Caco-2 (cell line): ENCODE measurements at places on chromosomes 7 and 10.

DNA sequence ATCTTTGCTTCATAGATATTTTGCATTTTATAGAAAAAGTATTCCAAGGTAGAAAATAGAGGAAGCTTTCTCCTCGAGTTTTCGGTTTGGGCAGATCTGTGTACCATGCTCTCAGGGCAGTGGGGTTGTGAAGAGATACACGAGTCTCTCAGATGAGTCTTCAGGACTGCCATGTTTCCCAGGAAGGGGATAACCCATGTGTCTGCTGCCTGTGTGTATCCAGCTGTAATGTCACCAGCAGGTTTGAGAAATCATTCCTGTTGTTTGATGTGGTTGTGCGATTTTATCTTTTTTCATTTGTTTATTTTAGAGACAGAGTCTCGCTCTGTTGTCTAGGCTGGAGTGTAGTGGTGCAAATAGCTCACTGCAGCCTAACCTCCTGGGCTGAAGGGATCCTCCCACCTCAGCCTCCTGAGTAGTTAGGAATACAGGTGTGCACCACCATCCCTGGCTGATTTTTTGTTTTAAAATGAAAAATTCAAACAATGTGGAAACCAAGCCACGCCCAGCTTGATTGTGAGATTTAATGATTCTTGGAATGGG lies 48.9 kb downstream of the SNX10 start:
- H3K4me3 ChIP-seq, result no peak overlapping the region
- DNase-seq, result no peak
- H3K27me3 ChIP-seq, result no peaks in the 10 kb centered on the region
- H3K27ac ChIP-seq, result no peak overlapping the region

DNA sequence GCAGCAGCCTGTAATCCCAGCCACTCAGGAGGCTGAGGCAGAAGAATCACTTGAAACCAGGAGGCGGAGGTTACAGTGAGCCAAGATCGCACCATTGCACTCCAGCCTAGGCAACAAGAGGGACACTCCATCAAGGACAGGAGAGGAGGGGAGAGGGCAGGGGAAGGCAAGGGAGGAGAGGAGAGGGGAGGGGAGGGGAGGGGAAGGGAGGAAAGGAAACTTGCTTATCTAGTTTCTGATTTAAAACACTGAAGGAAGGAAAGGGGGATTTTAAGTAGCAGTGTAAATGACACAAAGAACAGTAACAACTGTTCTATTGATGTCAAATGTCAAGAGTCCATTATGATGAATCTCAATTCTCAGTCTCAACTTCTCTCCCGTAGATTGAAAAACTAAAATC lies 43.7 kb downstream of the SRPK2 start:
- no peaks in the 10 kb centered on the region for H3K4me1 ChIP-seq
- DNase-seq, result no peak
- no peak overlapping the region for H3K27ac ChIP-seq
- H3K36me3 ChIP-seq, result no peaks in the 10 kb centered on the region
- H3K4me3 ChIP-seq, result no peak overlapping the region
- no peaks in the 10 kb centered on the region for H3K27me3 ChIP-seq

- H3K36me3 ChIP-seq, result no peaks in the 10 kb centered on the region
- no peaks in the 10 kb centered on the region for H3K27me3 ChIP-seq
- no peak for DNase-seq
- H3K4me3 ChIP-seq, result no peak overlapping the region
Observed at GRCh38 chr10:112649006-112649821, 202.2 kb downstream of the VTI1A start.

- H3K4me3 ChIP-seq, result no peak overlapping the region
- no peak overlapping the region for H3K27ac ChIP-seq
- H3K27me3 ChIP-seq, result no peaks in the 10 kb centered on the region
- H3K4me1 ChIP-seq, result peaks cover 19% of the 10 kb centered on the region
Observed at GRCh38 chr10:119655566-119656001, 4.4 kb downstream of the BAG3 start.

DNA sequence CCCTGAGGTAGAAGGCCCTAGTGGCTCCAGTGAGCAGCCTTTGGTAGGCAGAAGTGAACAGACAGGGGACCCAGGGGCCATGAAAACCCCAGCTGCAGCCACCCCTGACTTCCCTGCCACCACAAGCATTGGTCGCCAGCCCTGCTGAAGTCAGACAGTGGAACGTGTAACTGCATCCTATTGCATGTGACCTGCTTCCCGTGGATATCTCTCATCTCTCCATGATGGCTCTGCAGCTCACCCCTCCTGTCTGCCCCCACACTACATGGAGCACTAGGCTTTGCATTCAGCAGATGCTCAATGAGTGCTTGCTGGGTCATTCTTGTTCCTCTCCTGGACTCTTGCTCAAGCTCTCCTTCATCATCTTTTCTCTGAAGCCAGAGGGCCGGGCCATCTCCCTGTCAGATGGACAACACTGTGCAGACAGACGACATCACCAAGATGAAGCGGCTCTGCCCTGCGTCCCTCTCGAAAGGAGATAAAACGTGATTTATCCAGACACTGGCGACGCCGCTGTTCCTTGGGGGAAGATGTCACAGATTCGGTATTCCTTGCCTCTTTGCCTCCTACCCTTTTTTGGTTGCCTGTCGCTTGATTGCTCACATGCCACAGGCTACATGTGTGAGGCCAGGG lies 117.5 kb downstream of the SH3PXD2A start:
- no peaks in the 10 kb centered on the region for H3K27me3 ChIP-seq
- H3K4me1 ChIP-seq, result peaks cover 6% of the 10 kb centered on the region
- H3K36me3 ChIP-seq, result no peaks in the 10 kb centered on the region; the same call in 1 of the 2 replicates
- no peak overlapping the region for H3K4me3 ChIP-seq
- no peak overlapping the region for H3K27ac ChIP-seq

GRCh38 chr10:6621536-6621935 lies 41.5 kb upstream of the PRKCQ start:
- no peaks in the 10 kb centered on the region for H3K27me3 ChIP-seq
- DNase-seq, result no peak
- no peaks in the 10 kb centered on the region for H3K4me1 ChIP-seq
- H3K4me3 ChIP-seq, result no peak overlapping the region
- no peaks in the 10 kb centered on the region for H3K36me3 ChIP-seq

GRCh38 chr10:94129393-94130130 lies 135.8 kb downstream of the PLCE1 start:
- no peaks in the 10 kb centered on the region for H3K27me3 ChIP-seq
- no peaks in the 10 kb centered on the region; the same call in 1 of the 2 replicates for H3K36me3 ChIP-seq
- no peak overlapping the region for H3K4me3 ChIP-seq
- no peak for DNase-seq
- peaks cover 16% of the 10 kb centered on the region for H3K4me1 ChIP-seq
- H3K27ac ChIP-seq, result no peak overlapping the region

GRCh38 chr10:22615819-22616499 lies 98.4 kb downstream of the PIP4K2A start:
- peak overlapping the region; percentile 15 for H3K27ac ChIP-seq
- no peak for DNase-seq
- no peaks in the 10 kb centered on the region for H3K36me3 ChIP-seq
- no peaks in the 10 kb centered on the region for H3K27me3 ChIP-seq
- H3K4me1 ChIP-seq, result peaks cover 56% of the 10 kb centered on the region

- DNase-seq, result no peak
- no peaks in the 10 kb centered on the region for H3K36me3 ChIP-seq
- no peaks in the 10 kb centered on the region for H3K4me1 ChIP-seq
Observed at GRCh38 chr10:127945341-127945758, 38.4 kb downstream of the PTPRE start.

- no peaks in the 10 kb centered on the region for H3K36me3 ChIP-seq
- no peaks in the 10 kb centered on the region for H3K4me1 ChIP-seq
- H3K27me3 ChIP-seq, result no peaks in the 10 kb centered on the region
- H3K4me3 ChIP-seq, result no peak overlapping the region
Observed at GRCh38 chr10:81944609-81945008, 69.6 kb downstream of the NRG3 start.

- no peaks in the 10 kb centered on the region for H3K4me1 ChIP-seq
- H3K4me3 ChIP-seq, result no peak overlapping the region
- no peak overlapping the region for H3K27ac ChIP-seq
- DNase-seq, result no peak
- no peaks in the 10 kb centered on the region for H3K36me3 ChIP-seq
Observed at GRCh38 chr10:111872591-111872990, 311.0 kb downstream of the GPAM start.

DNA sequence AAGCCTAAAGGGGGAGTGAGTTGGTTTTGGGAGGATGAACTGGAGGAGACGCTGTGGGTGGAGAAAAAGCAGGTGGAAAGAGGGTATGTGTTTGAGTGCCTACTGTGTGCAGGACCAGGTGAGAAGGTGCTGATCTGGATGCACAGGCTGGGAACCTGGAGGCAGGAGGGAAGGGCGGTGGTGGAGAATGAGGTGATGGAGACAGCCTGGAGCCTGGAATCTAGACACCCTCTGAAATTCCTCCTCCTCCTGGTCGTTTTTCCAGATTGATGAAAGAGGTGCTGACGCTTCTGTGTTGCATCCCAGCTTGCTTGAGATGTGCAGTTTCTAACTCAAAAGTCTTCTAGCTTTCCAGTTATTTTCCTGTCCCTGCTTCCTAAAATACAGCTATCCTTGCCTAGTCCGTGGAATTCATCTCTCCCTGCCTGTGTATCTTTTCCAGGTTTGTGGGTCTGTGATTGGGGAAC lies 67.5 kb downstream of the LRMDA start:
- DNase-seq, result no peak
- H3K4me3 ChIP-seq, result no peak overlapping the region
- H3K27me3 ChIP-seq, result no peaks in the 10 kb centered on the region
- peak overlapping the region; percentile 1 for H3K27ac ChIP-seq

- no peaks in the 10 kb centered on the region for H3K27me3 ChIP-seq
- H3K4me3 ChIP-seq, result no peak overlapping the region
- no peak overlapping the region for H3K27ac ChIP-seq
Observed at GRCh38 chr10:124560377-124561105, 98.9 kb downstream of the LHPP start.

DNA sequence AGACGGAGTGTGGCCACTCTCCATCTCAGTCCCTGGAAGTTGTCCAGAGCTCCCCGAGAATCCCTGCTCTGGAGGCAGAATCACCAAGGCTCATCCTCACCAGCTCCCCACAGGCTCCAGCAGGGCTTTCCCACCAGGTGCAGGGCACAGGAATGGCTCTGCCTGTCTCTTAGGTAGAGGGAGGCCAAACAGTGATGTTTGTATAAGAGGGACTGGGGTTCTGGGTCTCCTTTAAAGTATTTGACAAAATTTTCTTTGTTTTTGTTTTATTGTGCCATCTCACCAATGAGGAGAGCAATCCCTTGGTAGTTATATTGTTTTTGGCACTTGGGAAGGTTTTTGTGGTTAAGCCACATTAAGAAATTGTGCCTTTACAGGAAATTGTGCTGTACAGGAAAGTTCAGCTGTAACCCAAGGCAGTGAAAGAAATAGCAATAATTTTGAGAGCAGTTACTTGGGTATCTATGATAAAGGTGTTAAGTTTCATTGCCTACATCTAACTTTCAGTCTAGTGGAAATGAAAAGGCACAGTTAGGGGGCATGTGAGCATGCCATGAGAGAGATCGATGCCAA lies 219.3 kb upstream of the PRSS58 start:
- H3K27ac ChIP-seq, result no peak overlapping the region
- no peak overlapping the region for H3K4me3 ChIP-seq
- H3K27me3 ChIP-seq, result no peaks in the 10 kb centered on the region; the same call in 1 of the 2 replicates
- no peaks in the 10 kb centered on the region for H3K4me1 ChIP-seq

GRCh38 chr7:134910214-134910890 lies 76.0 kb upstream of the AGBL3 start:
- no peak overlapping the region for H3K27ac ChIP-seq
- peak; percentile 64 for DNase-seq
- no peaks in the 10 kb centered on the region; the same call in 1 of the 2 replicates for H3K36me3 ChIP-seq
- peaks cover 30% of the 10 kb centered on the region for H3K4me1 ChIP-seq
- no peaks in the 10 kb centered on the region for H3K27me3 ChIP-seq
- no peak overlapping the region for H3K4me3 ChIP-seq
